Left hindlimb (tissue), 1 donor: ENCODE measurements at places on chromosomes 5 and 9.

GRCh38 chr5:31036411-31036810 lies 157.1 kb upstream of the CDH6 start:
- no peak for DNase-seq

DNA sequence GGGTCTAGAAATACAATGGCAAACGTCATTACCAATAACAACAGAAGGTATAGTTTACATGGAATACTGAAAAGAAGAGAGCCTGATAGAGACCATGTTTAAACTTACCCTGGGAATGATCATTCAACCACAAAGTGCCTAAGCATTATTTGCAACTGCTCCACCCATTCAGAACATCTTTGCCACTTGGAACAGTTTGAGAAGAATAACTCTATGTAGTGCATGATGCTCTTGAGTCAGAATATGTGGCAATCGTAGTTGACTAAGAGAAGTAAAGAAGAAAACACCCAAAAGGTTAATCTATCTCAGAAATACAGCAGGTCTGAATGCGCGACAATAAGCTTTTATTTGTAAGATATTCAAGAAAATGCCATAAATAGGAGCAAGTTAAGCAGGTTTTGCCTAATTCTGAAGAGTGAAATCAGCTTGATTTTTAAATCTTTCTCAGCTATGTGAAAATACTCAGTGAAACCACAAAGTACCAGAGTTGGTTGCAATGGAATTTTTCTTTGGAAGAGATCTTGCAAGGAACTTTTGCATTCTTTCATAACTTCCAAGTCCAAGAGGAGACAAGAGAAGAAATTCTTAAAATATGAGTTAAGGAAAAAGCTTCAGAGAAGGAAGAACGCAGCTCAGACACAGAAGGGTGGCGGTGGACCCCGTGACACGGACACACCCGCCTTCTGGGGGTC lies 64.3 kb downstream of the HABP4 start:
- no peak for DNase-seq

DNA sequence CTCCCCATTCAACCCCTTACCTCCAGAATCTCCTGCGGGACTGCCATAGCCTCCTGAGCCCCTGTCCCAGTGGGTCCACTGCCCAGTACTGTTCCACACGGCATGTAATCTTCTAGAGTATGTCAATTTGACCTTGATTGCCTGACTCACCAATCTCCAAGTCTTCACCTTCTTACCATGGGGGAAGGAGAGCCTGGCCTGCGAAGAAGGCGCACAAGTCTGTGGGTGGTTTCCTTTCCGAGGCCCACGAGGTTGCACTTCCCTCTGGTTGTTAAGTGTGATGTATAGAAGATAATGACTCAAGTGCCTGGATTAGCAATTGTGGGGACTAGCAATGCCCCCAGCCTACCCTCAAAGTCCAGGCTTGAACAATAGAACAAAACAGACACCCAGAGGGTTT lies 8.1 kb upstream of the TENT4A start:
- DNase-seq, result no peak

GRCh38 chr5:80114860-80115259 lies 79.7 kb downstream of the THBS4 start:
- DNase-seq, result no peak

DNA sequence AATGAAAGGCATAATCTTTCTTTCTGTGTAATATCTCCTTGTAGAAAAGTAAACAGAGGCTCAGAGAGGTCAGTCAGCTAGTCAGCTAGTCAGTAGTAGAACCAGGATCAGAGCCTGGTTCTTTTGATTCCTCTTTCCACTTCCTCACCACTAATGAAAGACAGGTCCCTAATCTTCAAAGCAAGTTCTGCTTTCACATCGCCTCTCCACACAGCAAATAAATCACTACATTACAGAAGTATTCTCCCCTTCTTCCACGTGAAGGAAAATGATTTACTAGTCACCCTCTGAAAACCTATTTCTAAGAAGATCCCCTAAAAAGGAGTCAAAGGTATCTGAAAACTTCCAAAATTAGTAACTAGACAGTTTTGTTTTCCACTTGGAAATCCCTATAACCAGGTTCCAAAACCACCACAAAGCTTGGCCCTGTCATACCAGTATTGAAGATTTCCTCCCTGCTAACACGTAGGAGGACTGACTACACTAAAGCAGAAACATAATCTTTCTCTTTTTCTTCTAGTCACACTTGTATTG lies 140.5 kb upstream of the TARS1 start:
- DNase-seq, result no peak

DNA sequence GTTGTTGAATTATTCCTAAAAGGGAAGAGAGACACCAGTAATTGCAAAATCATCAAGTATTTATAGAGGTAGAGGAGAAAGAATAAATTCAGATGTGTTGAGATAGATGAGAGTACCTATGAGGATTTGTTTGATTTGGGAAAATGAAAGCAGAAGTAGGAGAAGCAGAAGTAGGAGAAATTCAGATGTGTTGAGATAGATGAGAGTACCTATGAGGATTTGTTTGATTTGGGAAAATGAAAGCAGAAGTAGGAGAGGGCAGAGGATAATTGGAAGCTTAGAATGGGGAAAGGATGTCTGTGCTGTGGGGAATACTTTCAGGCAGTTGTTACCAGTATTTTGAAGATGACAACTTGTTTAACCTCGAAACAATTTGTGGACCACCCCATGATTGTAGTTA lies 35.1 kb upstream of the ZCCHC7 start:
- no peak for DNase-seq

- no peak for DNase-seq
Observed at GRCh38 chr9:121721770-121722169, 70.3 kb downstream of the DAB2IP start.

DNA sequence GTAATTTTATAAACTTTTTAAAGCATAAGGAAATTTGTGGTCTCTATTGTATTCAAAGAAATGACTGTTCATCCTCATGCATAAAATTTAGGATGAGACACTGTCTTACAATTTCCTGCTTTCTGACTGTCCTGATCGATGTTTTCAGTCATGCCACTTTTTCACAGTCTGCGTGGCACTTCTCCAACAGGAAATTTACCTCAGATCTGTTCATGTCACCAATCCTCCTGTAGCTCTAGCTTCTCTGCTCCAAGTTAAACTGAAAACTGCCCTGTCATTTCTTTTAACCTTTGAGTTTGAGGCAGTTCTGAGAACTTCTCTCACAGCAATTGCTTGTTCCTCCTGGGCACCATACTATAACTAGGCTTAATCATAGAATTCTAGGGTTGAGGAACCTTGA lies 455.1 kb downstream of the EFNA5 start:
- DNase-seq, result no peak

- no peak for DNase-seq
Observed at GRCh38 chr5:8456846-8457186, 587.9 kb downstream of the MTRR start.

DNA sequence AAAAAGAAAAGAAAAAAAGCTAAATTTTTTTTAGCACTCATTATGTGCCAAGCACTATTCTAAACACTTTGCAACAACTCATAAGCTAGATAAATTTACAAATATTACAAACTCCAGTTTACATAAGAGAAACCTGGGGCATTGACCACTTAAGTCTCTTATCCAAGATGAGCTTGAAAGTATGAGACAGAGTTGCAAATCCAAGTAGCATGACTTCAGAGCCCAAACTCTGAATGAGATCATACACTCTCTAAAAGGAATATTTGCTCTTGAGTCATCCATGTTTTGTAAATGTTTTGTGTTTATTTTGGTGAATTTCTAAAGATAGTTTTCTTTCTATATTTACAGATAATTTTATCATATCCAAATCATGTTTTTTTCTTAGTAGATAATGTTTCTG lies 4.0 kb upstream of the SHOC1 start:
- no peak for DNase-seq

GRCh38 chr5:56152437-56152836 lies 80.7 kb downstream of the ANKRD55 start:
- no peak for DNase-seq

- DNase-seq, result no peak
Observed at GRCh38 chr9:70580606-70581195, 166.2 kb upstream of the KLF9 start.

GRCh38 chr5:143714629-143715028 lies 97.3 kb upstream of the HMHB1 start:
- DNase-seq, result no peak

DNA sequence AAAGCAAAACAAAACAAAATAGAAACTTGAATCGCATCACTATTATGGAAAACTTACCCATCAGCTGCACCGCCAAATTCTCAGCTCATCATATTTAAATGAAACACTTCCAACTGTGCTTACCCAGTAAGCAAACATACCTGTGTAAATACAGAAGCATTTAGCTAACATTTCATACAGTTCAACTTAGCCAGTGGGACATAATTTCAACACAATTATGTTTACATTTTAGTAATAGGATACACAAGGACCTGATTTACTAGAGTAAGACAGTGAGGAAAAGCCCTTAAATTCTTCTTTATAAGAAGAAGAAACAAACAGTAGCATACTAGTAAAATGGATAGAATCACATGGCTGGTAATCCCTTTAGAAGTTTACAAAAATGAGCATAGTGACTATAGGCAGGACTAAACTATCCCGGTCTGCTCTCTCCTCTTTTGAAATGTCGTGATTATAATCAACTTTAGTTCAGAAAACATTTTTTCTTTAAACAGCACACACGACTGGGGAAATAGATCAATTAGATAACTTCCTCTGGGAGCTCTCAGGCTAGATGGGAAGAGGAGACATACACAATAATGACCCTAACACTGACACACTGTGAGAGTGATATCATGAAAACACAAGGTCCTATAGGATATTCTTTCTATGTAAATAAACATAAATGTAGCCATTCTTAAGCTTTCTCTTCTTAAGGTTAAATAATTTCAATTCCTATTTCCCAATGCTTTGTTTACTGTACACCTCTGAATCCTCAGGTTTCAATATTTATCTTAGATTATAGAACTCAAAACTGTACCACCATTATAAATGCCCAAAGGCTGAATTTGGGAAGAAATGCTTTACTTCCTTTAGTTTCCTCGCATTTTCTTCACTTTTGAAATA lies 15.9 kb upstream of the CDC20B start:
- no peak for DNase-seq

GRCh38 chr9:110303133-110303532 lies 34.5 kb downstream of the TXNDC8 start:
- DNase-seq, result no peak

DNA sequence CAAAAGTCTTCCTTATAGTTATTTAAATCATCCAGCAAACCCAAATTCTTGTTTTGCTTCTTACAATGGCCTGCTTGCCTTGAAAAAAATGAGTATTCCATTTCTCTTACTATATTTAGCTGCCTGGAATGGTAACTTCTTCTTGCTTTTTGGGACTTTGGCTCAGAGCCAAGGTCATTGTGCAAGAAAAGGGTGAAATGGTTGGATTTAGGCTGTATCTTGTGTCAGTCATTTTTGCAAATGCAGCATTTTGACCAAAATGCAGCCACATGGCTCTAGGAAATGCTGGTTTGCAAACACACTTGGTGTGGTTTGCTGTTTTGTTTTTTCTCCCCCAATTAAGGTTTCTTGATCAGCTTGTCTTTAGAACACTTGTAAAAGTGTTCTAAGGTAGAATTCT lies 133.3 kb upstream of the ELL2 start:
- DNase-seq, result no peak

GRCh38 chr5:136034984-136035383 lies 6.2 kb downstream of the TGFBI start:
- DNase-seq, result peak; percentile 43

DNA sequence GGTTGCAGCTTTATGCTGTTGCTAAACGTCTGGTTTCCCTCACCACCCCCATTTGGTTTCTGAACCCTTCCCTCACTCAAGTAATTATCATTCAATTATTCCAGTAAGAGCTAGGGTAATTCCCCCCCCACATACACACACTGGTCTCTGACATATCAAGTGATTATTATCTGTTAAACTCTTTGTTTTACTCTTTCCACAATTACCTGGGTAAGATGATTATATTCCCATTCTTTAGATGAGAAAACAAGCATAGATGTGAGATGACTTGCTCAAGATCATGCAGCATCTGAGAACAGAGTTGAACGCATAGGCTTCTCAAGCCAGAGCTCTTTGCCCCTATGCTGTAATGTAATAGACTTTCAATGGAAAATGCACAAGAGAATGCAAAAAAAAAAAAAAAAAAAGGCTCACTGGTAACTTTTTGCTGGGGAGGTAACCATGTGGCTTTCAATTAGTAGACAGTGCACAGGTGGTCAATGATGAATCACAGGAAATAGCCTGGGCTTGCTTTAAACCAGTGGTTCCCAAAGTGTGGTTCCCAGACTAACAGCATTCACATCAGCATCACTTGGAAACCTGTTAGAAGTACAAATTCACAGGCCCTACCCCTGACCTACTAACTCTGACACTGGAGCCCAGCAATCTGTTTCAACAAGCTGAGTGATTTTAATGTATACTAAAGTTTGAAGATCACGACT lies 87.6 kb downstream of the PIK3R1 start:
- DNase-seq, result no peak

DNA sequence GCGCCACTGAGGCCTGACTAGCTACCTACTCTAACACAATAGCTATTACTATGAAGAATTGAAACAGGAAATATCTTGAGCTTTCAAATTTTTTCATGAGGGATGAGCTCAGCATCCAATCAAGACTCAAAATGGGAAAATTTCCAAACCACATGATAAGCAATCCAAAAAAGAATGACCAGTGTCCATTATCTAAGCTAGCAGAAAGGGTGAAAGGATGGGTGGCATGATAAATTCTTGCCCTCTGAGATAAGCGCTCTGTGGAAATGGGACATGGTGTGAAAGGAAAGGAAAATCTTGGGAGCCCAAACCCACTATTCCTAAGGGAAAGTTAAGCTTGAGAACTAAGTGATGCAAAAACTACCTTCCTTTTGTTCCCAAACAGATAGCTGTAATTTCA lies 170.2 kb upstream of the NREP start:
- no peak for DNase-seq

GRCh38 chr9:94996641-94997040 lies 270.1 kb downstream of the AOPEP start:
- DNase-seq, result no peak

DNA sequence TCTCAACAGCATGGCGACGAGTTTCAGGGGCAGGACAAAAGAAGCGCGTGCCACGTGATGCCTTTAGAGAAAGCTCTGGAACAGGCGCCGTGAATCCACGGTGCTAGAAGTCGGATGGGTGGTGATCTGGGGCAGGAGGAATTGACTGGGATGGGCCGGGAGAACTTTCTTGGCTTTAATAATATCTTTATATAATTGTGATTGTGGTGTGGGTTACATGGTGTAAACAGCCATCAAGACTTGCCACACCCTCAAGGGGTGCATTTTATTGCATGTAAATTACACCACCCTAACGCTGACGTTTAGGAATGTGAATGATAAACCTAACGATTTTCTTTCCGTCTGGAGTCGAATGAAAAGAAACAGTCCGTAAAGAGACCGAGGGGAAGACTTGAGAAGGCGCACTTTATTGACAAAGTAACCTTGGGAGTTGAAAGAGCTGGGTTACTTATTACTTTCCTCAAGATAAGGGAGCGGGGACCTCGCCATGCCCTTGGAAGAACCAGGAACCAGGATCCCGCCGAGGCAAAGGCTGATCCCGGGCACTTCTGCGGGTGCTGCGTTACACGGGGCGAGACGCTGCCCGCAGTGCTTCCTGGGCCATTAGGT lies 8.5 kb downstream of the NRARP start:
- DNase-seq, result no peak
